ENCODE measurements at places on chromosomes 16 and 17. TPM values are rescaled to one million over a fixed set of nuclear protein-coding genes. Genes with fewer than 3 reads are reported as not detected.

The GP1BA gene
- not detected for total RNA-seq

The TBC1D3I gene
- total RNA-seq: 0.07 TPM

The ABCA6 gene
- 42.6 TPM for total RNA-seq

The KRT33A gene
- total RNA-seq: not detected

The CHST5 gene
- not detected for total RNA-seq

The TBX2 gene
- total RNA-seq: 63.1 TPM

The TNFRSF17 gene
- total RNA-seq: 0.10 TPM

All from smooth muscle cell of the pulmonary artery (primary cell).